ENCODE measurements at places on chromosomes 11 and 22.
A peak's percentile ranks its signal among the peaks of the same experiment; 100 is the strongest.

- no peaks in the 10 kb centered on the region for H3K27me3 ChIP-seq
- H3K4me1 ChIP-seq, result no peaks in the 10 kb centered on the region
- no peak overlapping the region for H3K4me3 ChIP-seq
- no peak for DNase-seq
- H3K27ac ChIP-seq, result no peak overlapping the region
Measured at GRCh38 chr11:78698612-78699011, 123.9 kb upstream of the NARS2 start.

- peaks cover 24% of the 10 kb centered on the region for H3K27me3 ChIP-seq
- no peak overlapping the region for H3K27ac ChIP-seq
- DNase-seq, result no peak
- H3K4me3 ChIP-seq, result peak overlapping the region; percentile 86
- no peaks in the 10 kb centered on the region for H3K36me3 ChIP-seq
Measured at GRCh38 chr11:111603611-111604130, 1.4 kb downstream of the SIK2 start.

- no peak overlapping the region for H3K27ac ChIP-seq
- no peak overlapping the region for H3K4me3 ChIP-seq
- H3K27me3 ChIP-seq, result no peaks in the 10 kb centered on the region
- H3K36me3 ChIP-seq, result no peaks in the 10 kb centered on the region
Measured at GRCh38 chr22:24803064-24803542, 2.9 kb upstream of the SGSM1 start.

- peak; percentile 46 for DNase-seq
- H3K4me3 ChIP-seq, result no peak overlapping the region
- peaks cover 25% of the 10 kb centered on the region for H3K4me1 ChIP-seq
- peak overlapping the region; percentile 58 for H3K27ac ChIP-seq
- no peaks in the 10 kb centered on the region for H3K27me3 ChIP-seq
- no peaks in the 10 kb centered on the region for H3K36me3 ChIP-seq
Measured at GRCh38 chr11:132123854-132124835, 753.7 kb downstream of the NTM start.

- DNase-seq, result no peak
- H3K27me3 ChIP-seq, result peaks cover 4% of the 10 kb centered on the region
- no peaks in the 10 kb centered on the region for H3K36me3 ChIP-seq
- peaks cover 19% of the 10 kb centered on the region for H3K4me1 ChIP-seq
- H3K4me3 ChIP-seq, result no peak overlapping the region
- no peak overlapping the region for H3K27ac ChIP-seq
Measured at GRCh38 chr11:35914816-35915215, 29.0 kb upstream of the LDLRAD3 start.

GRCh38 chr11:115008799-115009198 is 330.5 kb downstream of the NXPE2 start:
- peaks cover 9% of the 10 kb centered on the region for H3K36me3 ChIP-seq
- no peaks in the 10 kb centered on the region for H3K27me3 ChIP-seq
- no peaks in the 10 kb centered on the region for H3K4me1 ChIP-seq
- no peak overlapping the region for H3K27ac ChIP-seq
- no peak overlapping the region for H3K4me3 ChIP-seq
- DNase-seq, result no peak

- peaks cover 7% of the 10 kb centered on the region for H3K36me3 ChIP-seq
- H3K27me3 ChIP-seq, result no peaks in the 10 kb centered on the region
- no peak overlapping the region for H3K4me3 ChIP-seq
- DNase-seq, result no peak
Measured at GRCh38 chr11:71144010-71144409, 108.4 kb downstream of the SHANK2 start.

DNA sequence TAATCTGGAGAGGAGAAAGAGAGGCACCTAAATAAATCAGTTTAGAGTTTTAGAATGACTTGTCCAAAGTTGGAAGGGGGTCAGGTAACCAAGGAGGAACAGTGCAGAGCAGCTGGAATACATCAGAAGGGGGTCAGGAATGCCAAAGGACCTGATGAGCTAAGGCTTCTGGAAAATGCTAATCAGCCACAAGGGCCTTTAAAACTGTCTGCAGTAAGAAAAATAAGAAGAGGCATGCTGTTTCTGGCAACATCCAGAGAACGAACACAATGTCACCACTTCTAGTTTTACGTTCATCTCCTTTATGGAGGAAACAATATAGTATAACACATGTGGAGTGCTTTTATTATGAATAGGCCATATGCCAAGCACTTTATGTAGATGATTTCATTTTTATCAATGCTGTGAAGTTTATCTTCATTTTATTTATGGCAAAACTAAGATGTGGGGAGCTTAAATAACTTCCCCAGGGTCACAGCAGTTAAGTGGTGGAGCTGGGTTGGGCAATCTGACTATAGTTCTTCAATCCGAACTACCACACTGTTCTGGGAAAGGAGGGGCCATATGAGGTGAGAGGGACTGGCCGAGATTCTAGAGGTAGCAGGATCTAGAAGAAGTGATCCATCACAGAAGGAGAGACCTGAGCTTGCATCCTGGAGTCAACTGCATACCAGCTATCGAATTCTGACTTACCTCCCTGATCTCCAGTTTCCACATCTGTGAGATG is 22.6 kb downstream of the ACO2 start:
- peaks cover 50% of the 10 kb centered on the region for H3K4me1 ChIP-seq
- H3K27ac ChIP-seq, result peak overlapping the region; percentile 78
- no peak overlapping the region for H3K4me3 ChIP-seq

- DNase-seq, result no peak
- peak overlapping the region; percentile 89 for H3K27ac ChIP-seq
- H3K4me3 ChIP-seq, result no peak overlapping the region
- peaks cover 24% of the 10 kb centered on the region for H3K4me1 ChIP-seq
- no peaks in the 10 kb centered on the region for H3K27me3 ChIP-seq
- no peaks in the 10 kb centered on the region for H3K36me3 ChIP-seq
Measured at GRCh38 chr11:26914968-26915367, 78.9 kb upstream of the FIBIN start.

GRCh38 chr11:132692891-132693290 is 839.4 kb downstream of the OPCML start:
- H3K4me3 ChIP-seq, result no peak overlapping the region
- no peaks in the 10 kb centered on the region for H3K27me3 ChIP-seq
- H3K27ac ChIP-seq, result no peak overlapping the region

GRCh38 chr22:22788460-22789037 is 99.1 kb upstream of the IGLL5 start:
- DNase-seq, result no peak
- no peaks in the 10 kb centered on the region for H3K4me1 ChIP-seq
- H3K27me3 ChIP-seq, result peaks cover 90% of the 10 kb centered on the region
- no peak overlapping the region for H3K27ac ChIP-seq
- no peak overlapping the region for H3K4me3 ChIP-seq
- H3K36me3 ChIP-seq, result no peaks in the 10 kb centered on the region

GRCh38 chr11:75126564-75126963 is 24.3 kb upstream of the SLCO2B1 start:
- H3K36me3 ChIP-seq, result peaks cover 4% of the 10 kb centered on the region
- H3K27ac ChIP-seq, result no peak overlapping the region
- no peak for DNase-seq
- H3K4me3 ChIP-seq, result no peak overlapping the region

GRCh38 chr11:9566561-9567063 is 6.9 kb upstream of the WEE1 start:
- H3K27me3 ChIP-seq, result no peaks in the 10 kb centered on the region
- peaks cover 8% of the 10 kb centered on the region for H3K36me3 ChIP-seq
- H3K27ac ChIP-seq, result peak overlapping the region; percentile 99
- peaks cover 54% of the 10 kb centered on the region for H3K4me1 ChIP-seq
- H3K4me3 ChIP-seq, result no peak overlapping the region

GRCh38 chr22:20254975-20255946 is 12.9 kb downstream of the RTN4R start:
- H3K36me3 ChIP-seq, result no peaks in the 10 kb centered on the region
- H3K27ac ChIP-seq, result peak overlapping the region; percentile 51
- no peak overlapping the region for H3K4me3 ChIP-seq
- no peak for DNase-seq
- H3K4me1 ChIP-seq, result no peaks in the 10 kb centered on the region

DNA sequence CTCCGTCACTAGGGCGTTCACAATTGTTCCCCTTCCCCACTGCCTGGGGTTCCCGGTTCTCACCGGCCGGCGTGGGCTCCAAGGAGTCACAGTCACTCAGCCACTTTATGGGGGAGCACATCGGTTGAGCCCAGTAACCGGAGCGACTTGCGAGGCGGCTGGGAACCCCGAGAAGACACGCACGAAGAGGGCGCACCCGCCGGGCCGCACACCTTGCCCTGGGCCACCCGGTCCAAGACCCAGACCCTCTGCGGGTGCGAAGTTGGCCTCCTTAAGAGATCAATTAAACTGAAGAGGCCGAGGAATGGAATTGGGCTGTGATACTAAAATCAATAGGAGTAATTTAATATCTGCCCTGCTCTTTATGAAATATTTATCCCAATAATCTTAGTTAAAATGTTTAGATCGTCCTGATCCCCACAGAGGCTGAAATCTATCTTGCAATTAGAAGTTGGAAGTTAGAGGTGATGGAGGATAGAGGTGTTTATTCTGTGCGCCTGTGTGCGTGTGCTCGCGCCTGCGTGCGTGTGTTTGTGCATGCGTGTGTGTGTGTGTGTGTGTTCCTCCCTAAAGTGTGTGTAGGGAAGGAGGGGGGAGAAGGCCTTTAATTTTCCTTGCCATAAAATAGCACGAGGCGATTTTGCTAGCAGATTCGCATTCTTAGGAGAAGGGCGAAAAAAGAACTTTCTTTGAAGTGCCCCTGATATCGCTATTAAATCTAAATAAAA is 954 bp upstream of the MN1 start:
- peaks cover 30% of the 10 kb centered on the region for H3K4me1 ChIP-seq
- H3K36me3 ChIP-seq, result no peaks in the 10 kb centered on the region
- H3K27me3 ChIP-seq, result peaks cover 65% of the 10 kb centered on the region
- H3K4me3 ChIP-seq, result peak overlapping the region; percentile 81
- no peak overlapping the region for H3K27ac ChIP-seq
- no peak for DNase-seq

DNA sequence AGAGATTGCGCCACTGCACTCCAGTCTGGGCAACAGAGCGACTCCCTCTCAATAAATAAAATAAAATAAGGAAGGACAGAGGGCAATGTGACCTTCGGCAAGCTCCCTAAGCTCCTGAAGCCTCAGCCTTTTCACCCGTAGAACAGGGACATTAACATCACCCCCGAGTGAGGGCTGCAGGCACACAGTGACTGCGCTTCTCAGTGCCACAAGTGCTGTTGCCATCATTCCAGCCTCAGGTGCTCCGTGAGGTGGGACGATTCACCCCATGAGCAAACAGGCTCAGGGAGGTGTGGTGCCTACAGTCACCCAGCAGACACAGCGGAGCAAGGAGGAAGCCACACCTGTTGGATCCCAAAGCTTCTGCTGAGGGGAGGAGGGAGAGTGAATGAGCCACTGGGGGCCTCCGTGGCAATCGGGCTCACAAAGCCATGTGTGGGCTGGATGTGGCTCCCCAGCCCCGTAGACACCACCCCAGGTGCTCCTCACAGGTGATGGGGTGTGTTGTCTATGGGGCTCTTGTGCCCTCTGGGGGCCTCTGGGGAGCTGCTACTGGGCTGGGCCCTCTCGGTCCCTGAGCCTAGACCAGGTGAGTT is 9.1 kb upstream of the TCF20 start:
- no peak overlapping the region for H3K27ac ChIP-seq
- H3K4me3 ChIP-seq, result no peak overlapping the region
- DNase-seq, result no peak
